Epithelial cell of esophagus (primary cell): ENCODE measurements at places on chromosomes 1 and 21.

DNA sequence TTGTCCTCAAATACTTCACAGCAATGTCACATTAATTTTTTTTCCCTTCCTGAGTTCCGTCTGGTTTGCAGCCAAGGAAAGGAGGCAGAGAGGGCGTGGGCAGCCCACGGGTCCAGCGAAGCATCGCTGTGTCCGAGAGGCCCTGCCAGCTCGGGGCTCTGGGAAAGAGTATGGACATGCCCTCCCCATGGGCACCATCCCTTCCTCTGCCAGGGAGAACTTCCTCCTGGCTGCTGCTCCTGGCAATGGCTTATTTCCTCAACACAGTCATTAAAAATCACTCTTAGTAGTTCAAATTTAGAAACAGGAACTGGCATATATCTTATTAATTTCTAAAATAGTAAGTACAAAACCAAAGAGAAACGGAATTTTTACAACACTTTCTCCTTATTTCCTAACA is 115.4 kb downstream of the RIPK4 start:
- DNase-seq: no peak

- DNase-seq: no peak
Observed at GRCh38 chr1:93596329-93597089, 85.1 kb downstream of the BCAR3 start.

DNA sequence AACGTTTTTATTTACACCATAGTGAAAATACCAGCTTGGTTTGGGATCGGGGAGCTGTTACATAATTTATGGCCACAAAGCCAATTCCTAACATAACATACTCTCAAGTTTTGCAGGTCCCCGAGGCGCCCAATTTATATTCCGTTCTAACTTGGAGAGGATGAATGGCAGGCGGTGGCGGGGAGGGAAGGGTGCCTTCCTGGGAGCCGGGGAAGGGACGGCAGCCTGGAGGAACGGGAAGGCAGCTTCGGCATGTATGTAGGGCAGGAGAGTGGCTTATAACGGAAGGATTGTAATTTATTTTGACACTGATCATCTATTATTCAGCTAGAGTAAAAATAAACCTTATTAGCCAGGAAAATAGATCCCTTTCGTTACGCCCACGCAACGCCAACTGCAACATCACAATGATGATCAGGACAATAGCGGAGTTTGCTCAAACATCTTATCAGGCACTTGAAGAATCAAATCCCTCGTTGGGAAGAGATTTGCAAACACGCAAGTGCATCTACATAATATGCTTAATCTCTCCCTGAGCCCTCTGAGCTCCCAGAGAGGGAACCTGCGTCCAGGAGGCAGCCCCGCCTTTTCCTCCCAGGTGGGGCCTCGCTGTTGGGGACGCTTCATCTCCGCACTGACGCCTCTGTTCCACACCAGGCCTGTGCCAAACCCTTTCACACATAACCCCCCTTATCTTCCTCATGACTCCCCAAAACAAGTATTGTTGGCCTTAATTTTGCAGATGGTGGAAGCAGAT is 93.7 kb upstream of the C1orf174 start:
- no peak for DNase-seq

DNA sequence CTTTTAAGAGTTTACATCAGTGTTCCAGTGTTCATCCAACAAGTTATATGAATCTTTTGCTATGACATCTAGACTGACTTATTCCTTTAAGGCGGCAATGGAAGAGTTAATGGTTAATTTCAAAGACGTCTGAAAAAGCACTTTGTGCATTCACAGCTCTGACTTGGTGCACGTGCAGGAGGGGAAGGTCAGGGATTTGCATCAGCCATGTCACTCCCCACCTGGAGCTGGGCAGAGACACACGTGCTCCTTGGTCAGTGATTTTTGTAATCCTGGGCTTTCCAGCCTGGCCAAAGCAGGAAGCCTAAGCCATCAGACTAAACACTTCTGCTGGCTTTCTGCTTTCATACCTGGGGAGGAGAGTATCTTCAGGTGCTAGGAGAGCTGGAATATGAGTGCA is 96.3 kb downstream of the ST3GAL3 start:
- no peak for DNase-seq

DNA sequence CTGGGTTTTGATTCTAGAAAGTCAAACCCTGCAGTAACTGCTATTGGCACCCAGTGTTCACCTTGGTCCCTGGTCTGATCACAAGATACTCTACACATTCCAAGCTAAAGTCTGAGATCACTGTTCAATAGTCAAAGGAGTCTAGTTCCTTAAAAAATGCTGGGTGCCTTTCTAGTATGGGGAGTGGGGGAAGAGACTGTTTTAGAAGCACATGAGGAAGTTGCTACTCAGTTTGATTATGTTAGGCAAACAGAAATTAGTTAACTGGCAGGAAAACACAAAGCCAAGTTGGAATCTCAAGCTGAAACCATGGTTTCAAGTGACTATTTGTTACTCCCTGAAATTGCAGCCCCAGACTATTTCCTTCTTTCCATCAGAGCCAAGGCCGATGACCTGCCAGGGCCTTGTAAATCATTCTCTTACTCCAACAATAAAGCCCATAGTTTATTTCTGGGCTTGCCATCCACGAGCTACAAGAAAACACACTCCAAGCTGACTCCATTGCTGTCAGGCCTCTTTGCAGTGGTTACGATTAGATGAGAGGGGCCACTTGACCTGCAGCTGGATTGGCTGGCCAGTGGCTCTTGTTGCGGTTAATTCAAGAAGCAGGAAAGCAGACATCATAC is 21.1 kb upstream of the VTCN1 start:
- no peak for DNase-seq

GRCh38 chr21:43332861-43333297 is 94.1 kb downstream of the SIK1 start:
- no peak for DNase-seq

DNA sequence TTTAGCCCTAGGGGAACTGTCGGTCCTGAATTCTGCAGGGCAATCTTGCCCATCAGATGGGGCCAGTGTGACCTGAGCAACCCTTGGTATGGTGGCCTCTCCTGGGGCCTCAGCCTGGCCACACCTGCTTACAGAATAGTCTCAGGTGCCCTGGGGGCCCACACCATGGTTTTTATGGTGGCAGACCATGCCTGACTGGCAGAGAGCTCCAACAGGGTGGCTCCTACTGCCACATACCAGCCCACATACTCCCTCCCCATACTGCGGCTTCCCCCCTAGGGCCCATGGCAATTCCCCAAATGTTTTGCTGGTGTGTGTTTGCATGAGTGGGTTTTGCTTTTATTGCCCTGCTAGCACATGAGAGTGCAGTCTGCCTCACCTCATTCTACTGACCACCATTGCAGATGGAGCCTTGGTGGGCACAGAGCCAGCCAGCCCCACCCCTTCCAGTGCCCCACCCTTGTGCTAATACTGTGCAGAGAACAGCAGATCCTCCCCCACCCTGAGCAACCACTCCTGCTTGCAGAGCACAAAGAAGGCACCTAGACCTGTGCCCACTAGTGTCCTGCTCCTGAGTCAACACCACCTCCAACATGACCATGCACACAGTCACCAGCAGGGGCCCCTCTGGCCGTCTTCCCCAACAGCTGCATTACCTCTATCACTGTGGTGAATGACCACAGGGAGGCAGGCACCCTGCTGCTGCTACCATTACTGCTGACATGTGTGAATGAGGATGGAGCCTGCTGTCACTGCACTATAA is 86.8 kb downstream of the GDAP2 start:
- no peak for DNase-seq

- no peak for DNase-seq
Observed at GRCh38 chr1:112852276-112852675, 103.7 kb downstream of the SLC16A1 start.

GRCh38 chr1:67853704-67854103 is 20.4 kb upstream of the GNG12 start:
- DNase-seq: peak; percentile 76

DNA sequence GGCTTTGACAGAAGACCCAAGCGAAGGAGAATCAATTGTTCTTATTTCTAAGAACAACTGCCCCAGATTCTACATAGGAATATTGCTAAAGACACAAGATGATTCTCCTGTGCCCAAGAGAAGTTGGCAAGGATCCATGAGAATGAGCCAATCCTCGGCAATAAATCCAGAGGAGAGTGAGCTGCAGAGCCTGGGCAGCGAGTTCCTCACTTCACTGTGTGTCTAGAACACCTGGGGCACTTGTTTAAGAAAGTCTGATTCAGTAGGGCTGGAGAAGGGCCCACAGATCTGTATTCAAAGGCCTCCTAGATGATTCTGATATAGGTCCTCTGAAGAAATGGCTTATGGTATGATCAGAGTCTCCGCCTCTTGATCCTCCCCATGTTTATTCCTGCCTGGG is 31.8 kb downstream of the GADD45A start:
- DNase-seq: peak; percentile 96

DNA sequence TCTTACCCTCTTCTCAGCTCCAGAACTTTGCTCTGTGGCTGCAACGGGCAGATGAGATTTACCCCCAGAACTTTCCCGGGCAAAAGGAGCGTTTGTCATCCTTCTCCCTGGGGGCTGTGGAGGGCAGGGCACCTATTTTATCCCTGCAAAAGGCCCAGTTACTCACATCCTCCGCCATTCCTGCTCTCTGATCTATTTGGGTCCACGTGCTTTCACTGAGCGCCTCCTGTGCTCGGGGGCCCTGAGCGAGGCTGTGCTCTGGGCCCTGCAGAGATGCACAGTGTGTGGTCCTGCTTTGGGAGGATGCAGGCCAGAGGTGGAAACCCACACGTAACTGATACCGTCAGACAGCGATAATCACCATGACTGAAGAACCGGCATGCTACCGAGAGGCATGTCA is 2.4 kb upstream of the CSMD2 start:
- DNase-seq: no peak

DNA sequence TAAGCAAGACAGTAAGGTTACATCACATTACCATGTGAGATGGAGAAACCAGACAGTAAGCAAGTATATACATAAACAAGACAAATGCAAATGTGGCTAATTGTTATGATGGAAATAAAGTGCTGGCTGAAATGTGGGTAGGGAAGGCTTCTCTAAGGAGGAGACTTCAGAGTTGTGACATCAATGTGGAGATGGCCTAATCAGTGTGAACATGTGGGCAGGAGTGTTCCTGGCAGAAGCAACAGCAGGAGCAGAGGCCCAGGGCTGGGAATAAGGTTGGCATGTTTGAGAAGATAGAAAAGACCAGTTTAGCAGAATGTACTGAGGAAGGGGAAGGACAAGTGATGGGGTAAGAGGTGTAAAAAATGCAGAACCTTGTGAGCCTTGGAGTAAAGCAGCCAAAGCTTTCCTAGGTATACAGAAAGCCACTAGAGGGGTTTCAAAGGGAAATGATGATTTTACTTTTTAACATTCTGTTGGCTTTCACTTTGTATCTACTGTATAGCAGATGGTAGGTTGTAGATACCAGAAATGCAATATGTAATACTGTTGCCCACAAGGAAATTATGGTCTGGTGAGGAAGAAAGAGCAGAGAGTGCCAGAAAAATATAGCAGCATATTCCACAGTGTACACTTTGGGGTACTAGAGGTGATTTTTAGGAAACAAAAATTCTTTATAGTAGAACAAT is 197.4 kb downstream of the FGGY start:
- no peak for DNase-seq

- no peak for DNase-seq
Observed at GRCh38 chr1:60622486-60622885, 459.9 kb upstream of the NFIA start.
